Aorta (tissue), 5 donors: ENCODE measurements at places on chromosomes 4 and X. TPM values are rescaled to one million over a fixed set of nuclear protein-coding genes. Genes with fewer than 3 reads are reported as not detected.

CLNK gene
- total RNA-seq, result 0.26 TPM

ZNF185 gene
- total RNA-seq, result 8.0 TPM

IL1RAPL2 gene
- total RNA-seq, result not detected

FRMD7 gene
- not detected for total RNA-seq

MAGED1 gene
- 82.2 TPM for total RNA-seq

CT45A10 gene
- not detected for total RNA-seq

SLC6A14 gene
- not detected for total RNA-seq

CISD2 gene
- total RNA-seq, result 19.3 TPM

TASL gene
- total RNA-seq, result 4.4 TPM

SHROOM4 gene
- total RNA-seq, result 10.0 TPM

ARFIP1 gene
- total RNA-seq, result 28.9 TPM

XK gene
- total RNA-seq, result 1.7 TPM

TMEM144 gene
- total RNA-seq, result 14.1 TPM

TNIP3 gene
- total RNA-seq, result 0.19 TPM

CFAP47 gene
- total RNA-seq, result not detected

LDB2 gene
- total RNA-seq, result 91.5 TPM

BCORL1 gene
- 26.9 TPM for total RNA-seq

LRAT gene
- not detected for total RNA-seq

SH3TC1 gene
- total RNA-seq, result 34.4 TPM

BTK gene
- 21.0 TPM for total RNA-seq

SPANXC gene
- total RNA-seq, result not detected

TCP11X2 gene
- not detected for total RNA-seq

TCEAL7 gene
- 12.7 TPM for total RNA-seq

MED12 gene
- total RNA-seq, result 51.5 TPM

BEX2 gene
- 4.7 TPM for total RNA-seq

FATE1 gene
- not detected for total RNA-seq
